D341Med (cell line): ENCODE measurements at places on chromosomes 12 and 14.

GRCh38 chr12:77089686-77090220 is 24.4 kb upstream of the E2F7 start:
- no peak for DNase-seq

DNA sequence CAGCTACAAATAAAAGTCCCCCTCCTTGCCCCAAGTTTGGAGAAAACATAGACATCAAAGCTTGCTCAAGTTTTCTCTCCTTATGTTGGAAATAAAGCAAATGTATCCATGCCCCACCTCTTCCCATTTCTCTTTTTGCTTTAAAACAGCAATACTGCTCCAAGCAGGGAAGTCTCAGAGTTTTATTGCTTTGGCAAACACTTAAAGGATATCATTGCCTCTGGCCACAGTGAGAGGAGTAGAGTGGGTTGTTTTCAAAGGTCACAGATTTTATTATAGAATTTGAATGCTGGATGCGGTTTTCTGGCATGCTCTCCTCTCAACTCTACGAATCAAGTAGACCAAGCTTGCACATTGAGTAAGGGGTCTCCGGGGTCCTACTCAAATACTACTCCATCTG is 149.7 kb downstream of the TTC7B start:
- DNase-seq: no peak

DNA sequence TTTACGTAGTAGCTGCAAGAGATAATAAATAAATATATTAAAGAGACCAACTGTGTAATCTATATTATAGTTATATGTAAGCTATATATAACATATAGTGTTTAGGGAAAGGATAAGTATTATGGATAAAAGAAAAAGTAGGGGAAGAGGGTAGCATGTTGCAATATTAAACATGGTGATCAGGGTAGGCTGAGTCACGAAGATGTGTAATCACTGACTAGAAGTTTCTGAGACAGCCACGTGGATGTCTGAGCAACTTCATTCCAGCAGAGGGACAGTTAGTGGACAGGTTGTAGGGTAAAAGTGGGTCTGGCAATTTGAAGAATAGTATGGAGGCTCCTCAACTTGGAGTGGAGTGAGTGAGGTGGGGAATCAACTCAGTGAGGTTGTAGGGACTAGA is 109.7 kb downstream of the ANO4 start:
- no peak for DNase-seq

DNA sequence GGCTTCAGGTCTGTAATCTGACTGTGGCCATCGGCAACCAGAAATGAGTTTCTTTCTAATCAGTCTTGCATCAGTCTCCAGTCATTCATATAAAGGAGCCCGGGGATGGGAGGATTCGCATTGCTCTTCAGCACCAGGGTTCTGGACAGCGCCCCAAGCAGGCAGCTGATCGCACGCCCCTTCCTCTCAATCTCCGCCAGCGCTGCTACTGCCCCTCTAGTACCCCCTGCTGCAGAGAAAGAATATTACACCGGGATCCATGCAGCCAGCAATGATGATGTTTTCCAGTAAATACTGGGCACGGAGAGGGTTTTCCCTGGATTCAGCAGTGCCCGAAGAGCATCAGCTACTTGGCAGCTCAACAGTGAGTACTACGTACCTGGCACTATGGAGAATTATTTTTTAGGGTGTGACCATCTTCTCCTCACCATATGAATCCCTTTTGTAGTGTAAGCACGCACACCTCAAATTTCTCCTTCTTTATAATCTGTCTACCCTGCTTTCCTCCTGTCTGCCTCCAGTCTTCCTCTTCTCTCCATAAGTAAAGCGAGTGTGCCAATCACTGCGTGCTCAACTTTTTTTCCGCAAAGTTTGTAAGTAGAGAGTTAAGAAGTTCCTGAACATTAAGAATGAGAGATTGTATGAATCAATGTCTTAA is at the start of gene TPH2:
TSS of gene TPH2 (plus strand) at position 118 of the 658 bp plus-strand sequence. CDS start at position 260, 142 bp downstream.
- DNase-seq: peak; percentile 84

DNA sequence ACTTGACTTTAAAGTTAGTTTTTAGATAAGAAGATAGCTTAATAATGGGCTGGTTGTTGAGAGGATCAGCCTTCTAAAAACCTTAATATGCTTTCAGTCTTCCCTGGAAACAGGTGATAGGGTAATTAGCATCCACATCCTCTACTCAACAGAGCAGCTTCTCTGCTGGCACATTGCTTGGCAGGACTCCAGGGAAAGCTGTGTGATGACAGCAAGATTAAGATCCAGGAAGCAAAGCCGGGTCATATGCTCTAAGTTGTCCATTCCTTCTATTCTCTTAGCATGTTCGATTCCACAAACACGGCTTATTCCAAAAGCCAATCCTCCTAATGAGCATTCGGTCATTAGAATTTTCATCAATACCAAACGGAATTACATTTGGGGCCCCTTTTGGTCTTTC is 87.0 kb downstream of the HMGA2 start:
- peak; percentile 76 for DNase-seq

DNA sequence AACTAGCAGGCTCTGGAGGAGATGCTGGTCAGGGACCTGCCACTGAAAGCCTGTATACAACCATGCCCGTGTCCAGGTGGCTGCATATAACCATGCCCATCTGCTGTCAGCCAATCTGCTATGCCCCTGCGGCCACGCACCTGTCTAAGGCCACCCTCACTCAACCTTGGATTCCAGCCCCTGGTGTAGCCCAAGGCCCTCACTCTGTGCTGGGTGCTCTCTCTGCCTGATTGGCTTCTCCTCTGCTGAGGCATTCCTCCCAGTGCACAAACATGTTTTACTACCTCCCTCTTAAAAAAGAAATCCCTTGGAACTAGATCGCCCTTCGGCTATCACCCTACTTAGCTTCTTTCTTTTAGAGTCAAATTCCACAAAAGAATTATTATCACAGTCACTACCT is 45.5 kb downstream of the ZFP36L1 start:
- DNase-seq: no peak

GRCh38 chr14:30803185-30803584 is 71.2 kb upstream of the COCH start:
- DNase-seq: no peak

DNA sequence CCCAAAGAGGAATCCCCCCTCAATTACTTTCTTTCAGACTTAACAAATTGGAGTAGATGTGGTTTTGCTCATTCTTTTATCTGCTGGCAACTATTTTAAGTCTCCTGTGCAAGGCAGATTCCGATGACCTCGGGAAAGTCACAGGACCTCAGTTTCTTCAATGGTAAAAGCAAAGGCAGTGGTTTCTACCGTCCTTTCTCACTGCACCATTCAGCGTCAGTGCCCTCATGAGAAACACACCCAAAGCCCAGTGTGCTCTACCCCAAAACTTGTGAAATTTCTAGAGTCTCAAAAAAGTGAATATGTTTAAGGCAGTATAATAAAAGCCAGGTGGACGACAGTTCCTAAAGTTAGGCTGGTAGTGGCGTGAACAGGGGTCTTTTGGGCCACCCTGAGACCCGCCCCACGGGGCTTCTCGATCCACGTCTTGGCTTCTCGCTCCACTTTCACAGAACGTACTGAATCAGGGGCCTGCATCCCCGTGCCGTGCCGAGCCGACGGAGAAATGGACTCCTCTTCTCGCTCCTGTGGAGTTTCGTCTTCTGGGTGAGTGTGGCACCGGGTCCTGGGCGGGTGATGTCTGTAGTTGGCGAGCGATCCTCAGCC is 1.3 kb upstream of the ARHGAP5 start:
- peak; percentile 67 for DNase-seq

DNA sequence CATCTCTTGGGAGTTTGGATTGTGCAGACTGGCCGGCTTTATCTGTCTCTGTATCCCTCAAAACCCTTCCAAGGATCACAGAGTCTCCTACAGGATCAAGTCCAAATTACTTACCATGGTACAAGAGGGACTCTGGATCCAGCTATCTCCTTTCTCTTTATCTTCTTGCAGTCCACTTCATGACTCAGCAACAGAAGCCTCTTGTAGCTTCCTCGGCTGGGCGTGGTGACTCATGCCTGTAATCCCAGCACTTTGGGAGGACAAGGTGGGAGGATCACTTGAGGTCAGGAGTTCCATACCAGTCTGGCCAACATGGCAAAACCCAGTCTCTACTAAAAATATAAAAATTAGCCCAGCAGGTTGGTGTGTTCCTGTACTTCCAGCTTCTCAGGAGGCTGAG is 189.7 kb downstream of the BCAT1 start:
- no peak for DNase-seq

DNA sequence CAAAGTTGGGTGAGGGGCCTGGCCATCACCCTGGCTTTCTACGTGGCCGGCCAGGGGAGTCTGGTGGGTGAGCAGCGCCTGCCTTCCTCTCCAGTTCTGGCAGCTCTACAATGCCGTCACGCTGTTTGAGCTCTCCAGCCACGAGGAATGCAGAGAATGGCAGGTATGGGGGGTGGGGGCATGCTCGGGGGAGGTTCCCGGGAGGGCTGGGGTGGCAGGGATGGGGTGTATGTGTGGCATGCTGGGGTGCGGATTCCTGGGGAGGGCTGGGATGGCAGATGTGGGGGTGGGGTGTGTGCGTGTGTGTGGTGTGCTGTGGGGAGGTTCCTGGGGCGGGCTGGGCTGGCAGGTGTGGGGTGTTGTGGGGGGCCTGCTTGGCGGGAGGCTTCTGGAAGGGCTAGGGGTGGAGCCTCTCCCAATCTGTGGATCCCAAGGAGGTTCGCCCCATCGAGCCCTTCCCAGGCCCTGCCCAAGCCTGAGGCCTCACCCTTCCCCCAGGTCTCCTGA is 18.5 kb downstream of the RHOF start:
- DNase-seq: no peak

GRCh38 chr12:108194585-108194984 is 65.5 kb downstream of the WSCD2 start:
- no peak for DNase-seq

DNA sequence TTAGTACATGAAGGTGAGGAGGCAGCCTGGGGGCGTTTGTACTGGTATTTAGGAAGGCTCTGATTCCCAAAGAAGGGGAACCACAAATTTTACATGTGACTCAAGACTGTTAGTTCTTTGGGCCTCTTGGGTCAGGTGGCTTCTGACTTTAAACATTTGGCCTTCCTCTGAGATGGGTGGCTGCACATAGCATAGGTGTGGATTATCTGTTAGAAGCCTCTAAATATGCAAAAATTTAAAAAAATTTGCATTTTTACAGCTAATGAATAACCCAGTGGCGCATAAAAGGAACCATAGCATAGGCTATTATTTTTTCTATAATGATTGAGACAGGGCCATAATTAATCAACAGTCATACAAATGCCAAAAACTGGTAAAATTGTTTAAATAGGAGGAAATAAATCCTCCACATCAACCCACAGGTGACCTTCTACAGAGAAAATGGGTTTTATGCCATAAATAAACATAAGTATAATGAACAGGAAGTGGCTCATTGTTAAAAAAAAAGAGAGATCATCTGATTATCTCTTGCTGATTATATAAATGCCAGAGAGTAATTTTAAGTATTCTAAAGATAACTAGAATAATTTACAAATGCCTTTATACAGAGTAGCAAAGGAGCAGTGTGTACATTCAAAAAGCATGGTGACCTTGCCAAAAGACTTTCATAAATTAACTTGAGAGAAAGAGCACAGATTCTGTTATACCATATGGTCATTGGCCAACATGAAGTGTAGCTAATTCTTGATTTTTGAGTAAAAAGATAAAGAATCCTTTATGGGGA is 284.2 kb upstream of the ATP2B1 start:
- no peak for DNase-seq

GRCh38 chr12:32290411-32290810 is 108.9 kb upstream of the FGD4 start:
- no peak for DNase-seq

DNA sequence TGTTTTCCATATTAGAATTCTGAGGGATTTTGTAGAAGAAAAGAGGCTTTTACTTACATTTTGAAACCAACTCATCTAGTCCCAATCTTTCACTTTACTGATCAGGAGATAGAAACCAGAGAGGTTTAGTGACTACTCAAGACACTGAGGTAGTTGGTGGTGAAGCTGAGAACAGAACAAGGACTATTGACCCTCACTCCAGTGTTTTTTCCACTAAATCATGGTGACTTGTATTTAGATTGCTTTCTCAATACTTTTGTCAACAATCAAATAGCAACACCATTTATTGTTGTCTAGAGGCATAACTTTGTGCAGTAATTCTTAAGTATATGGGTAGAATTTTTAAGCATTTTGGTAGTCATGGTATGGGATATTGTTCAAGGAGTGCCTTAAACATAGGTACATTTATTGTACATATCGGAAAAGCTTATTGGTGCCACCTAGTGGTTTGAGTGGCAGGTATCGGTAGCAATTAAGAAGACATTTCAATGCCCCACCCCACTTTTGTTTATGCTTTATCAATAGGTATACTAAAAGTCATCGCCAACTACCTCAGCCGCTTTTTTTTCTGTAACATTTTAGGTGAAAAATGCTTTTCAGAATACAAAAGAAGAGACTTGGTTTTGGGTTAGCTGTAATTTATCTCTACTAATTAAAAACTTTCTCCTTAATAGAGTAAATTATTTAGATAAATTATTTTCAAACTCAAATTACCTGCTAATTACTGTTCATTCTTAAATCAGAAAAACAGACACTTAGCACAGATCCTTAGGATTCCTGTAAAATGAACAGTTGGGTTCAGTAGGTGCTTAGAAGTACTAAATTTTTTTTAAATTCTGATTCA is 47.3 kb upstream of the PAWR start:
- DNase-seq: peak; percentile 62

DNA sequence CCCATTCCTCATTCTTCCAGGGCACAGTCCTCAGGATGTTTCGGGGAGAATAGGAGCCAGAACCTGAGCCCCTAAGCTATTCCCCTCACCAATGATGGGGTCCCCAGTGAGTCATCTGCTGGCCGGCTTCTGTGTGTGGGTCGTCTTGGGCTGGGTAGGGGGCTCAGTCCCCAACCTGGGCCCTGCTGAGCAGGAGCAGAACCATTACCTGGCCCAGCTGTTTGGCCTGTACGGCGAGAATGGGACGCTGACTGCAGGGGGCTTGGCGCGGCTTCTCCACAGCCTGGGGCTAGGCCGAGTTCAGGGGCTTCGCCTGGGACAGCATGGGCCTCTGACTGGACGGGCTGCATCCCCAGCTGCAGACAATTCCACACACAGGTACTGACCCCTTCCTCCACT is 1.3 kb downstream of the SLC39A5 start:
- DNase-seq: no peak

- no peak for DNase-seq
Observed at GRCh38 chr14:22448905-22449599, 140.0 kb downstream of the DAD1 start.

GRCh38 chr14:87745507-87746118 is 247.4 kb downstream of the GALC start:
- peak; percentile 69 for DNase-seq

DNA sequence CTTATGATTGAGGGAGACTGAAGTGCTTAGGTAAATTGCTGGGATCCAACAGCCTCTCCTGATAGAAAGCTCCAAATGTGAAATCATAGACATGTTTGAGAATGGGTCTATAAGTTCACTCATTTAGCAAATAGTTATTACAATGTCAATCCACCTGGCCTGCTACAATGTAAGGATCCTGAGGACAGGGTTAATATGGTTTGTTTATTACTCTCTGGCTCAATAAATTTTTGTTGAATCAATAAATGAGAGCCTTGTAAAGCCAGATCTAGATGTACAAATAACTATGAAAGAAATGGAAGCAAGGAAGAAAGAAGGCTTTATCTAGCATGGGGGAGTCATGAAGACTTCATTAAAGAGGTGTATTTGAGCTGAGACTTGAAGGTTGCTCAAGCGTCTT is 165.6 kb upstream of the IGF1 start:
- no peak for DNase-seq
